NCI-H187 (cell line): ENCODE measurements at places on chromosomes 16 and 17.
A peak's percentile ranks its signal among the peaks of the same experiment; 100 is the strongest.

DNA sequence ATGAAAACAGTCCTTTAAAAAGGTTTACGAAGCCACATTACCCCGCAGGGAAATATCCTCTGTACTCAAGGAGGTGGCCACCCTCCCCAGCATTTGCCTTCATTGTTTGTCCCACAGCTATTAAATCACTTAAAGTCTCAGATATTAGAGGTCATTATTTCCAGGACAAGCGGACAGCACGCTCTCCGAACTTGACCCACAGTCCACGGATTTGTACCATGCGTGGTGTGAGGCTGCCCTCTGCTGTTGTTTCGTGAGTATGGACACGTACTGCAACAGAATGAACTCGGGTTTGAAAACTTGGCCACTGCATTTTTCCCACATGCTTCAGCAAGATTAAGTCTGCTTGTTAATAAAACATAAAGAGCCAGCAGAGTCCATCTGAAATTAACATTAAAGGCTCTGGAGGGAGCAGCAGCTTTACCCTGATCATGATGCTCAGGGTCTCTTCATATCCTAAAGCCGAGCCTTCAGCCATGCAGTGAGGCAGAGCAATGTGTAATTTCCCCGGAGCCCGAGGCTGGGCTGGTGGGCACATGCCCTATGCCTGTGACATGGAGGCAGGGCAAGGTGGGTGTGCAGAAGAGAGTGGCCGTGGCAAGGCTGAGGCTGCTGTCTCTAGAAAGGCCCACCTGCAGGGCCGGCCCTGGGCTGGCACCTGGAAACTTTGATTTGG, 19.7 kb downstream of the MEAK7 start:
- no peak for DNase-seq

DNA sequence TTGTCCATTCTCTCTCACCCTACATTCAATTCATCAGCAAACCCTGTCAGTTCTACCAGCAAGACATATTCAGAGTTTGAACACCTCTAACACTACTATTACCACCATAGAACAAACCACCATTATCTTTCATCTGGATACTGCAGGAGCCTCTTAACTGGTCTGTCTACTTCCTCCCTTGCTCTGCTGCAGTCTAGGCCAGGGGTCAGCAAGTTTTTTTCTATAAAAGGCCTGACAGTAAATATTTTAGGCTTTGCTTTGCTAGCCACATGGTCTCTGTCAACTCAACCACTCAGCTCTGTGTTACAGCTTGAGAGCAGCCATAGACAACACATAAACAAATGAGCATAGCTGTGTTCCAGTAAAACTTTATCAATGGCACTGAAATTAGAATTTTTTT, 13.8 kb downstream of the KCTD19 start:
- no peak for DNase-seq

DNA sequence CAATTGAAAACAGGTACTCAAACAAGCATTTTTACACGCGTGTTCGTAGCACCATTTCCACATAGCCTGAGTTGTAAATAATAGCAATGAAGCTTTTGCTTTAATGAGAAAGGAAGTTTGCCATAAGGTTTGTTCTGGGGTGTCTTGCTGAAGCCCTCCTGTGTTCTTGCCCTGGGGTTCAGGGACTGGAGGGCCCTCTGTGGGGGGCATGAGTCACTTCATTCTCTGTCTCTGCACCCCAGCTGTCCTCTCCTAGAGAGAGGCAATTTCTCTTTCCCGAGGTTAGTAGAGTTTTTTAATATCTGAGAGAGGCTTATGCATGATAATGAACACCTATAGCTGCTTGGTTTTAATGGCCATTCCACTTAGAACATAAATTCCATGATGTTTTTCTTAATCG, 9.6 kb downstream of the AFMID start:
- no peak for DNase-seq

DNA sequence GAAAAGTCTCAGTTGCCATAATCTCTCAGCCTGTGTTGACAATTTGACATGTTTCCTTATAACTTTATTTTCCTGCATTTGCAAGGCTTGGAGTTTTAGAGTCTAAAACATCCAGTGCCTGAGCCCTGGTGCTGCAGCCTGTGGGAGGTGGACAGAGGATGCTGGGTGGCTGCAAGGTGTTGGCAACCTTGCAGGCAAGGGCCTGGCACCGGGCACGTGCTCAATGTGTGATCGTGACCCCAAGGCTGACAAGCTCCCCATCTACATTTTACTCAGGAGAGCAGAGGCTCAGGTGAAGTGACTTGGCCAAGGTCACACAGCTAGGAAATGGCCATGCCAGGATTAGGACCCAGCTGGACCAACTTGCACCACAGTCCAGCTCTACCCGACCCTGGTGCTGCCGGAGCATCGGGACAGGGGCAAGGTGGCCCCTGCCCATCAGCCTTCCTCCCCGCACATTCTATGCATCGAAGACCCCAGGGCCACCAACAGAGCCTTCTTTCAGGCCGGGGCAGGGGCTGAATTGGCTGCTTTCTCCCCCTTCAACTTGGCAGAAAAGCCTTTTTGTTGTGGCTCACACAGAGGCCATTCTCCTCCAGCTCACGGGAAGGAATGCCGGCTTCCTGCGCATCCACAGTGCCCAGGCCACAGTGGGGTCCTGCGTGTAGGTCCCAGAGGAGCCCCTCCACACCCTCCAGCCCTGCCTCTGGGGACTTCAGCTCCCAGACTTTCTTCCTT, 23.1 kb downstream of the MMP15 start:
- DNase-seq, result no peak

- no peak for DNase-seq
These were observed 72.9 kb upstream of the CHMP6 start for GRCh38 chr17:80918731-80919130.

GRCh38 chr17:33667052-33667509, 374.0 kb upstream of the ASIC2 start:
- no peak for DNase-seq

DNA sequence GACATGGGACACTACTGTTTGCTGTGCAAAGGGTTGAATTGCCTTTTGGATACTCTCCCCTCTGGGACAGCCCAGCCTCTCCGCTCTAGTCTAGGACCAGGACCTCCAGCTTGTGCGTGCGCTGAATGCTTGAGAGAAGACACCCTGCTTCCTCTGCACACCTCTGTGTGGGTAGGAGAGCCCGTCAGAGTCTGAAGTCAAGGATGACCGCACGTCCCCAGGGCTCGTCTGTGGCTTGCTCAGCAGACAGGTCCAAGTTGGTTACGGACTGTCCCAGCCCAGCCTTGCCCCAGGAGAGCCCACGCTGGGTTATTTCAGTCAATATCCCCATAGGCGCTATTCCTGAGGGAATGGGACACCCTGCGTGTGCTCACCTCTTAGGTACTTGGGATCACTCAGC, 3.7 kb downstream of the C16orf89 start:
- no peak for DNase-seq

DNA sequence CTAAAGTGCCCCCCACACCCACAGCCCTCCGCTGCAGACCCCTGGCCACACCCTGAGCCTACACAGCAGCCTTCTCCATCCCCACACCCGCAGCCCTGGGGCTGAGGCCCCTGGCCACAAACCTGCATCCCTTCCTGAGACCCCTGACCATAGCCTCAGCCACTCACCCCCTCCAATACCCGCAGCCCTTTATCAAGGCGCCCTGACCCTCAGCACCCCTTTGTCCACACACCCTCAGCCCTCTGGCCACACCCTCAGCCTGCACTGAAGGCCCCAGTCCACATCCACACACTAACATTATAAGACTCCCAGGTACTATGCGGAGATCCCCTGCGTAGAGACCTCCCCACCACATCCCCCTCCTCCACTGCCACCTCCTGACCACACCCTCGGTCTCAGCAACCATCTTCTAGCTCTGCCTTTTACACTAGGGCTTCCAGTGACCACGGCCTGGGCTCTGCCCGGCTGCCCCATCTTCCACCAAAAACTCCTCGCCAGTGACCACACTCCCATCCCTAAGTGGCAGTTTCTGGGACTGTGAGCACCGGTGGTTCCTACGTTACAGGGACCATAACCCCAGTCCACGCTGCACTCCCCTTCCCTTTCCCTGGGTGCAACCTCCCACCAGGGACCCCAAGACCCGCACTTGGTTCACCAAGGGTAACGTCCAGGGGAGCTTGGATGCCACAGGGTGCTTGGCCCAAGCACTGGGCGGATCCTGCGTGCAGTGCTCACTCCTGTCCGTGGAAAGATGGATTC, 818 bp downstream of the TPPP3 start:
- no peak for DNase-seq

- DNase-seq, result no peak
These were observed 77.5 kb upstream of the MSI2 start for GRCh38 chr17:57178839-57179238.

GRCh38 chr16:67164599-67165061, at the start of gene HSF4:
TSS of gene HSF4 (plus strand) at chr16:67164745. CDS start at chr16:67164812, 67 bp downstream.
- DNase-seq, result no peak

DNA sequence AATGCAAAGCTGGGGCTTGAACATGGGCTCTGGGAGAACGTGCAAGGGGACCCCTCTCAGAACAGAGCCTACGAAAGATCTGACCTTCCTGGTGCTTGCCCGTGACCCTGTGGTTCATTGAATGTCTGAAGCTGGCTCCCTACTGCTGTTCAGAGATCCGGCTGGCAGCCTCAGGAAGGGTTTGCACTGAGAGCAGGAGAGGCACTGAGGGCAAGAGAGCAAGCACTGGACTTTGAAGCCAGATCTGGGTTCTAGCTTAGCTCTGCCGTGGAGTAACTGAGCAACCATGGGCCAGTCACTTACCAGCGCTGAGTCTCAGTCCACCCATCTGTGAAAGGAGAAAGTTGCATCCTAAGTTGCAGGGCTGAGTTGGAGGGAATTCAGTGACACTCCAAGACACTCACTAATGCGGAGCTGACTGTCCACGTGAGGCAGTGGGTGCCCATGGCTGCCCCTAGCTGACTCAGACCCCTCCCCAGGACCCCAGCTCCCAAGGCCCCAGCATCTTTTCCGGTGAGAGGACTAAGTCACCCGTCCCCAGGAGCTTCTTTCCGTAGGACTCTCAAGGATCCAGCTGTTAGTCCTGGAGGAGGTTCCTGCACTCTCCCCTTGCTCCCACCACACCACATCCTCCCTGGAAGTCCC, 41.3 kb downstream of the BEAN1 start:
- no peak for DNase-seq

DNA sequence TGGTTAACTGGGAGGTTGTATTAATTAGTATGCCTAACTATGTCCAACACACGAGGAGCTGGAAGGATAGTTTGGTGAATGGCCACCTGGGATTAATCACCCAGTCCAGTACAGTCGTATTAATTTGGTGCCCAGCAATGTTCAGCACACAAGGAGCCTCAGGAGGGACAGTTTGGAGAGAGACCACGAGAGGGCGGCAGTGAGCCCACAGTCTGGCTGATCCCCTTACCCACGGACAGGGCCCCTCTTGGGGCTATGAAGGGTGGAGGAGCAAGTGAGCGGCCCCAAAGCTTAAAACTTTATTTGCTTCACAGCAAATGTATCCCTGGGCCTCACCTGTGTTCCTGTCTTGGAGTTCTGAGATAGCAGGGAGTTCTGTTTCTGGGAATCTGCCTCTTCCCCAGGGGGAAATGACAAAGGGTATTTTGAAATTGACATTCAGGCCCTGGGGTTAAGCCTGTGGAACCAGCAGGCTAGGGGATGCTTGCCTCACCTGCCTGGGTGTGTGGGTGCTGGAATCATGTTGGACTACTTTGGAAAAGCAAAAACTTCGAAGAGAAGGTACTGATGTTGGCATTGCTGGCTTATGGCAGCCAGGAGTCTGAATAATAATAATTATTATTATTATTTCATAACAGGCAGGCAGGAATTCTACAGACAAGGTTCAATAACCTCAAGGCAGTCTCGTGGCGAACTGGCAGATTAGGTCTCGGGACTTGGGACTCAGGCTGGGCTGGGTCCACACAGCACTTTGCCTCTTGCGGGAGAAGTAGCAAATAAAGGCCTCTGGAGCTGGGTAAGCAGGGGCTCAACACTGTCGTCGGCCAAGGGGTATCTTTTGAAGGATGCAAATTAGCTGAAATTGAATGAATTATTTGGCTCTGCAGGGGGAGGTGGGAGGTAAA, 227.6 kb upstream of the ASIC2 start:
- DNase-seq, result peak; percentile 29

DNA sequence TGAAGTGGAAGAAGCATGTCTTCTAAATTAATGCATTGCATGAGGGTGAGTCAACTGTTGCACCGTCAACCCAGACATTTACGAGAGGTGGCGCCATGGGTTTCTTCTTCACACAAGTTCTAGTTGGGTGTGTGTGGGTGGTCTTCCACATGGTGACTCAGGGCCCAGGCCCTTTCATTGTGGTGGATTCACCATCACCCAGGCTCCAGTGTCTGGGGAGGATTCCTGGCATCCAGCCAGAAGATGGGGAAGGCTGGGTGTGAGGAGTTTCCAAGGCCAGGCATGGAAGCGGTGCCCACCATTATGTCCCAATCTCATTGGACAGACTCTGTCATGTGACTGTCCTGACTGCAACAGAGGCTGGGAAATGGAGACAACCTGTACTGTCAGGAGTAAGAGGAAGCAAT, 21.4 kb upstream of the JPH3 start:
- DNase-seq, result no peak

DNA sequence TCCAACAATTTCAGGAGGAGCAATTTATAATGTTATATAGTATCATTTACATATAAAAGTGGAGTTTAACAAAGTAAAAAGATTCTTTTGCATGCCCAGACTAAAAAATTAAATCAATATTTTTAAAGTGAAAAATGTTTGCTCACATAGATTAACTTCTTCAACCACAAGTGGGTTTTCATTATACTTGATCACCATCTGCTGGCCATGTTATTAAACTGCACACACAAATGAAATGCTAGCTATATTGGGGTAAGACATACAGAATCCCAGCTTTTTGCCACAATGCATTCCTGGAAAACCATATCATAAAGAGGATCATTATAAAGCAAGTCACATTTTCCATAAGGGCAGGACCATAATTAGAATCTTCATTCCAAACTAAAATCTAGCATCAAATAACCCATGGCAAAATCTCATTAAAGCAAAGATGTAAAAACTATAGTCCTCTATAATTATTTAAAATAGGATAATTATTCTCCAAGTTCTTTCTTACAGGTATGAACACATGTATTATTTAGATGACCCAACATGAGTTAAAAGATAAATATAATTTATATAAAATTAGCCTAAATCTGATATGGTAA, 26.3 kb downstream of the CEP112 start:
- DNase-seq, result no peak

DNA sequence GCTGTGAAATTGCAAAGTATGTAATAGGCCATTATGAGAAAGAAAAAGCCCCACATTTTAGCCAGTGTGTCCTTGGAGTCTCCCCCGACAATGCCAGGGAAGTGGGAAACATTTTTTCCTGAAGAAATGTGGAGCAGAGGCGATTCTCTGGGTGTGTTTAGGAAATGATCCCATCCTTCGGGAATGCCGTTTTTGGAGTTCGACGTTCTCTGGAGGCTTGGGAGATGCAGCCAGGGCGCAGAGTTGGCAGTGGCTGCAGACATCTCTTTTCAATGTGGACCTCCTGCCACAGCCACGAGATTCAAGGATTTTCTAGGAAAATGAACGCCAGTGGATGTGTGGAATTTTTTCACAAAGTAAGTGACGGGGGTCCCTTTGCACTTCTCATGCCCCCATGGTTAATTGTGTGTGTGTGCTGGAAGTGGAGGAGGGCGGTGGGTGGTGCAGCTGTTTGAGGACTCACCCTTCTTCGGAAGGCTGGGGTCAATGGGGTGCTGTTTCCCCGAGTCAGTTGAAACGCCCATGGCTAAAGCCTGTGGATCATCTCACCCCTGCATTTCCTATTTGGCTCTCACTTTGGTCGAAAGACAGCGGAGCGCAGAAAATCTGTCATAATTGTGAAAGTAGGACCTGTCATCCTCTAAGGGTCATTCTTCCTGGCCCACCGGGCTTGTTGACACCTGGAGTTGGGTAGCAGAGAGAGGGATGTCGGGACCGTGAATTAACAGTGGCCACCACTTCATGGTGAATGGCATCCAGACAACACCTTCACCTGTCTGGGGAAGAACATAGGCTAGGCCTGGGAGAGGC, 73.2 kb downstream of the CMIP start:
- no peak for DNase-seq
